Stimulated activated CD4-positive, alpha-beta T cell treated with anti-CD3 and anti-CD28 coated beads, Interleukin-1b, Interleukin-23, amount 100 ng/mL, for 1 hour (primary cell): ENCODE measurements at places on chromosomes 12 and 14.

DNA sequence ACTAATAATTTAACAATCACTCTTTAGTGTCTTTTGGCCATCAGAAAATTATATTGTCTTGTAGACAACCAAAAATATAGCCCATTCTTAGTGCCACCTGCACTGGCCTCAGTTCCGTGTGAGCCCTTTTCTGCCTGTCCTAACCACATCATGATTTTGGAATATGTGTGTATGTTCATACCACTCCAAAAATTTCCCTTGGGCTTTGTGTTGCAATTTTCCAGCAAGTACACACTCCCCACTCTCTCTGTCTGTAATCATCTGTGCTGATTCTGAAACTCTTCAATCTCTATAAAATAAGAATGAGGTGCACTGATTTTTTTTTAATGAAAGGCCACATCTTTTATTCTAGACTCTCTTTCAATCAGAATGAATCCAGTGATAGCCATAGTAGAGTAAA lies 196.0 kb downstream of the PIK3C2G start:
- DNase-seq: no peak

GRCh38 chr12:64915242-64915641 lies 90.8 kb downstream of the TBC1D30 start:
- DNase-seq: no peak

DNA sequence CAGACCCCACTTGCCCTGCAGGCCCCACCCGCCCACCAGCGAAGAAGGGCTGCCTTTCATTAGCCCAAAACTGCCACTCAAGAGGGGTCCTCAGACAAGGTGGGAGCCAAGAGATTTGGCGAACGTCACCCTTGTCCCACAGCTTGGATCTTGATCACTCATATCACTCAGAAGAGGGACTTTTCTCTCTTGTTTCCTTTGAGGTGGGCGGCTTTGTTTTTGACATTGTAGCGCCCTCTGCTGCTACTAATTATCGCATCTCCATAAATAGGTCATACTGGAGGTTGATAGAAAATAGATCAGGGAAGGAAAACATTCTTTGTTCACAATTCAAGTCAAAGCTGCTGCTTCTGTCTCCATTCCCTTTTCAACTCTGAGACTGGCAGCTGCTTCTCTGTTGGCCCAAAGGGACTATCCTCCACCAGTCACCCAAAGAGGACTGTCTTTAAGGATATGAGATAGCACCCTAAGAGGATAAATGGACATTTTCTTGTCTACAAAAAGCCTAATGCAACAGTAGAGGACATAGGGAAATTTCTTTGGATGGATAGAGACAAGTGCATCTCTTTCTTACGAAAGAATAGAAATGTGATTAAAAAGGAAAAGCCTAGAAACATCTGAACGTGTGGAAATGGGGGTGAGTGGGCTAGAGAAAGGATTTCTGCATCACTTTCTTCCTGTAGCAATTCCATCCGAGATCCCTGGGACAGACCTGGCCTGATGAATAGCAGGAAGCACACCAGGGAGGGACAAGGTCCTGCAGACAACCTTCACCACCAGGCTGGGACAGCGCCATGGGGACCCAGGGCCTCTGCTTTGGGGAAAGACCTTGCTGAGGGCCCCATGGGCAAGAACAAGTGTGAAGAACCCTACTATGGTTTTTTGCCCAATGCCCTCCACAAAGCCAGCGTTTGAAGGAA lies 115.8 kb downstream of the DAD1 start:
- DNase-seq: no peak

GRCh38 chr12:6631549-6631961 lies 4.2 kb downstream of the LPAR5 start:
- no peak for DNase-seq

GRCh38 chr12:112309797-112310196 lies 72.4 kb downstream of the HECTD4 start:
- no peak for DNase-seq

DNA sequence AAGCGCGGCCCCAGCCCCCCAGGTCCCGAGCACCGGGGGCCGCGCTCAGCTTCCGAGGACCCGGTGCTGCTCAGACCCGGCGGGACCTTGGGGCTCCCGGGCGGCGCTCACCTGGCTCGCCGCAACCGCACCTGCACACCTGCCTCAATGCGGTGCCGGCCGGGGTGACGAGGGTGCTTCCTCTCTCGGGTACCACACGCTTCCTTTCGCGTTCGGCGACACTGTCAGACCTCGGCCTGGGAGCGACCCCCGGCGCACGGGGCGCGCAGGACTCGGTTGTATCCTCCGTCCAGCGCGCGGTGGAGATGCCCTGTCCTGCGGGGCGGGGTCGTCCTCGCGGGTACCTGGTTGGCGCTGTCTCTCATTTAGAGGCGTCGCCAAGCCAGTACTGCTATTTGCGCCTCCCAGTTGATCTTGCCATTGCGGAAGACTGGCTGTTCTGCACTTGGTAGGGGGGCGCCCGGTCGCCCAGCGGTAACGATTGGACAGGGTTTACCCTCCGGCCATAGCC lies 718 bp downstream of the PACS2 start:
- no peak for DNase-seq

DNA sequence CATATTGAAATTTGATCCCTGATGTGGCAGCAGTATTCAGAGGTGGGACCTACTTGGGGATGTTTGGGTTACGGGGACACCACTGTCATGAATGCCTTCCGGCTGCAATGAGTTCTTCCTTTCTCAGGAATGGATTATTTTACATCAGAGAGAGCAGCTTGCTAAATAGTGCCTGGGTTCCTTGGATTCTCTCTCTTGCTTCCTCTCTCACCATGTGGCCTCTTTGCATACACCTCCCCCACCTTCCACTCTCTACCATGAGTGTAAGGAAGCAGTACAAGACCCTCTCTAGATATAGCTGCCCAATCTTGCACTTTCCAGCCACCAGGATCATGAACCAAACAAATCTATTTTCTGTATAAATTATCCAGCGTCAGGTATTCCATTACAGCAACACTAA lies 15.4 kb upstream of the SCAF11 start:
- DNase-seq: no peak

- no peak for DNase-seq
Measured at GRCh38 chr14:95891742-95892141, 15.1 kb downstream of the TUNAR start.

DNA sequence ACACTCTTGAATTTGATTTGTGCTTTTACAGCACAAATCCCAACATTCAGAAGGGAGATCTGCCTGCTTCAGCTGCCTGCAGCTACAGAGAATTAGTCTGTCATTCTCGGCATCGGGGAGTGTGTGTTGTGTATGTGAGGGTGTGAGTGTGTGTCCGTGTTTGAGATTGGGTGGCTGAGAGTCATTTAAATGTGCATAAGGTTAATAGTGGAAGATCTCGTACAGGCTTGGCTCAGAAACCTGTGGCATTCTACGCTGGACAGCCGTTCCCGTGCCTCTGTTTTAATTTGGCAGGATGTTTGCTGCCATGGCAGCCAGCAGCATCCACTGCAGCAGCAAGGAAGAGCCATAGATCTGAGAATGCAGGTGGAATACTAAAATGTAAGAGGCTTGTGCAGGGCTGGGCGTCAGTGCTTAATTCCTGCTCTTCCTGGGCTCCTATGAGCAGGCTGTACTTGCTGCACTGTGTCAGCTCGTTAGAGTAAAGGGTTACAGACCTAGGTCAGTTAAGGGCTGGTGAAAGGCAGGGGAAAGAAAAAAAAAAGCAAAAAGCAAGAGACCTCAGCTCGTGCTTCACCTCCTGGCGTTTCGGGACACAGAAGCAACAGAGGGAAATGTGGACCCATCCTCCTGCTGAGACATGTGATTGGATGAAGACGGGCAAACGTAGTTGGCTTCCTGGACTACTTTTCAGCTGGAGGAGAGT lies 205.4 kb downstream of the NAV3 start:
- no peak for DNase-seq

GRCh38 chr12:74328623-74329022 lies 209.0 kb upstream of the ATXN7L3B start:
- no peak for DNase-seq

DNA sequence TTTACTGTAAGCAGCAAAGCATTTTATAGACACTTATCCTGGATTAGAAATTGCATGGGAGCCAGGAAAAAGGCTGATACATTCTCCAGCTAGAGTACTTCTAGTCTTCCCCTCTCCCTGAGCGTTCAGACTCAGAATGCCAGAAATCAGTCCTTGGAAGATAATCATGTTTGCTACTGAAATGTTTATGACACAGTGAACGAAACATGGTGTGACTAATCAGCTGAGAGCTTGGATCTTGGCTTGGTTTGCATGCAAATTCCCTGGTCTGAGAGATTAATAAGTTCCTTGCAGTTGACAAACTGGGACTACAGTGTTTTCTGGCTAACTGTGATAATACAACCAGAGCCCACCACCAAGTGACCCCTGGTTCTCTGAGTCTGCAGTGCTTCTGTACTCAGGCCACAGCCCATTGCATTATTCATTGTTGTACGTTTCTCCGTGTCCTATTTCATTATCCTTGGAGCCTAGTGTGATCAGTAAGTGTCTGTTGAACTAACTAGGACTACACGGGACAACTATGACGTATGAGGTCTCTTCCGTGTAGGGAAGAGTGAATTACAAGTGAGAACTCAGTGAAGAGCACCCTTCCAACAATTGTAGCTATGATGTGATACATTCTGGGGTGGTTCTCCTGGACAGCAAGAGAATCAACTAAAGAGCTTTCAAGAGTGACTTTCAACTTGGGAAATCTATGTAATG lies 34.6 kb upstream of the EVL start:
- DNase-seq: no peak

DNA sequence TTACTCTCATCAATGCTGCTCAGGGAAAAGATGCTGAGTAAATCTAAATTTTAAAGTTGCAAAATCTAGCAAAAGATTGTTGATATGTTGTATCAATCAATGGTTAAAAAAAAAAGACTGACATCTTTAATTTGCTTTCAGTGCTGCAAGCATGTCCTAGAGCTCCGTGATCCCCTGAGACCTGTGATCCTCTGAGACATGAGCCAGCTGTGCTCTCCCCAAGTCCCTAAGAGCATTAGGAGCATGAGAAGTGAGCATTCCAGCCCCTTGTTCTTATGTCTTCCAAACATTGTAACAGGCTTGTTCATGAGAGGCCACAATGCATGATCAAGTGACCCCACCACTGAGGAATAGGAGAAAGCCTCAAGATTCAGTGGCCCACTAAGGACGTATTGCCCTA lies 116.6 kb downstream of the DAD1 start:
- no peak for DNase-seq

DNA sequence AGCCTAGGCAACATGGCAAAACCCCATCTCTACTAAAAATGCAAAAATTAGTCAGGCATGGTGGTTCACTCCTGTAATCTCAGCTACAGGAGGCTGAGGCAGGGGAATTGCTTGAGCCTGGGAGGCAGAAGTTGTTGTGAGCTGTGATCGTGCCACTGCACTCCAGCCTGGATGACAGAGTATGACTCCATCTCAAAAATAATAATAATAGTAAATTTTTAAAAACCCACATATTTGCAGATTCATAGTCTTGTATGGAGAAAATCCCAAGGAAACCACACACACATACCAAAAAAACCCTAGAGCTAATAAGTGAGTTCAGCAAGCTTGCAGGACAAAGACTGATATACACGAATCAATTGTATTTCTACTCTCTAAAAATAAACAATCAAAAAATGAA lies 19.0 kb upstream of the MTHFD1 start:
- DNase-seq: no peak

DNA sequence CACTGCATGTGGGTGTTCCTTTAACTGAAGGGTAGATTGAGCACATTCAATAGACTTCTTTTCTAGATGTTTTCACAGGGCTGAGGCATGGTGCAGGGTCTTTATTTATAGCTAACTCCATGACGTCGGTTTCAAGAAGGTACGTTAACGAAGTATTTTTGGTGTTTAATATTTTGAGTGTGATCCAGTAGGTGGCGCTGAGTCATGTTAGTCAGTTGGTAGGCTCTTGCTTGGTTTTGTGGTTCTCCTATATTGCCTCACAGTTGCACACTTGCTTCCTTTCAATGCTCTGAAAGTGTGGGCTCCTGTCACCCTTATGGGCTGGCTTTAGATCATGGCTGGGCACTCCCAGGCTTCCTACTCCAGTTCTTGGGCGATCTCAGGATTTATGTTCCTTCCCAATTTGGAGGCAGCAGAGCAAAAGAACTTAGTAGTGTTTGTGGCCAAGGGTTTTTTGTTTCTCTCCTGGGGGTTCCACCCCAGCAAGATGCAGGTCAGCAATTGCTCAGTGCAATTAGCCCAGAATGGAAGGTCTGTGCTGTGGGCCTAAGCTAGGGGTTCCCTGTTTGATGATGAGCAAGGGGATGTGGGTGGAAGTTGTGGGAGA lies 471.6 kb upstream of the FOXG1 start:
- no peak for DNase-seq

- no peak for DNase-seq
Measured at GRCh38 chr14:68926236-68926635, 52.9 kb downstream of the ACTN1 start.

DNA sequence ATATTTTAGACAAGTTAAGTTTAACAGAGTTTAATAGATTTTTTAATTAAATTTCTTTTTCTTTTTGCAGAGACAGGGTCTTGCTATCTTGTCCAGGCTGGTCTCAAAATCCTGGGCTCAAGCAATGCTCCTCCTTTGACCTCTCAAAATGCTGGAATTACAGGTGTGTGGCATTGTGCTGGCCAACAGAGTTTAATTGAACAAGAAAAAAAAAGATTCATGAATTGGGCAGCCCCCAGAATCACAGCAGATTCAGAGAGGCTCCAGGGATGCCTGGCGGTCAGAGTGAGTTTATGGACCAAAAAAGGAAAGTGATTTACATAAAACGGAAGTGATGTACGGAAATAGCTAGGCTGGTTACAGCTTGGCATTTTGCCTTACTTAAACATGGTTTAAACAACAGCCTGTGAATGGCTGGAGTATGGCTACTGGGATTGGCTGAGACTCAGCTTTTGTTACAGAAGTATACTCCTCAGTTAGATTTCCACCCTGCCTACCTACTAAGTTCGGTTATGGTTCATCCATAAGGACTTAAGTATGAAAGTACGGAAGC lies 14.5 kb upstream of the TESPA1 start:
- no peak for DNase-seq

GRCh38 chr12:49276304-49277290 lies 11.7 kb downstream of the TUBA1C start:
- no peak for DNase-seq

DNA sequence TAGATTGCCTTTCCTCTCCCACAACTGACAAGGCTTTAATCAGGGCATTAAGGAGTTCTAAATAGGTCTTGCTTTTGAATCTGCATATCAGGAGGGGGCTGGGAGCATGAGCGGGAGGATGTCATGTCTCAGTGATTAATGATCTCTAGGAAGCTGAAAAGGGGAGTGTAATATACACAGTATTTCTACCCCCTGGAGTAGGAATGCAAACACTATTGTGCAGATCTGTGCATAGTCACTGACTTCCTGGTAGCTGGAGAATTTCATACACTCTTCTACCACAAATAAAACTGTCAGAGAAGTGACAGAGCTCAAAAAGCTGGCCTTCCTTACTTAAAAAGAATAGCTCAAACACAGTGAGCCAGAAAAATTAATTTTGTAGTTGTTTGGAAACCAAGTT lies 65.8 kb downstream of the RIC8B start:
- no peak for DNase-seq
